ENCODE measurements at places on chromosomes 6 and 20.
A peak's percentile ranks its signal among the peaks of the same experiment; 100 is the strongest.

- no peak for DNase-seq
Observed at GRCh38 chr6:71349395-71349794, 60.8 kb downstream of the OGFRL1 start.

DNA sequence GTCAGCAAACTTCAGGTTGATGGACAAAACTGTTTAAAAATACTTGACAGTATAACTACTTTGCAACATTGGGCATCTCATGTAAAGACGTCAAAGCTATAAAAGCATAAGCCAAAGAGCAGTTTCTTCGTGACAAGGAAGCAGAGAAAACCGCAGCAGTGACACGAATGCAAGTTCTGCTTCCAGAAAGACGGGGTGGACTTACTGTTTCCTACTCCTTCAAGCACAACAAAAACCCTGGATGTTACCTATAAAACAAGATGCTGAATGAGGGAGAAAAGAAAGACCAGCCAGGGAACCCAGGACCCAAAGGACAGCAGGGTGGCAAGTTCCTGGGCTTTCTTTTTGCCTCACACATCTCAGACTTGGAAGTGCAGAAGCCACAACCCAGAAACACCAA is 98.0 kb downstream of the DLL1 start:
- no peak for DNase-seq

DNA sequence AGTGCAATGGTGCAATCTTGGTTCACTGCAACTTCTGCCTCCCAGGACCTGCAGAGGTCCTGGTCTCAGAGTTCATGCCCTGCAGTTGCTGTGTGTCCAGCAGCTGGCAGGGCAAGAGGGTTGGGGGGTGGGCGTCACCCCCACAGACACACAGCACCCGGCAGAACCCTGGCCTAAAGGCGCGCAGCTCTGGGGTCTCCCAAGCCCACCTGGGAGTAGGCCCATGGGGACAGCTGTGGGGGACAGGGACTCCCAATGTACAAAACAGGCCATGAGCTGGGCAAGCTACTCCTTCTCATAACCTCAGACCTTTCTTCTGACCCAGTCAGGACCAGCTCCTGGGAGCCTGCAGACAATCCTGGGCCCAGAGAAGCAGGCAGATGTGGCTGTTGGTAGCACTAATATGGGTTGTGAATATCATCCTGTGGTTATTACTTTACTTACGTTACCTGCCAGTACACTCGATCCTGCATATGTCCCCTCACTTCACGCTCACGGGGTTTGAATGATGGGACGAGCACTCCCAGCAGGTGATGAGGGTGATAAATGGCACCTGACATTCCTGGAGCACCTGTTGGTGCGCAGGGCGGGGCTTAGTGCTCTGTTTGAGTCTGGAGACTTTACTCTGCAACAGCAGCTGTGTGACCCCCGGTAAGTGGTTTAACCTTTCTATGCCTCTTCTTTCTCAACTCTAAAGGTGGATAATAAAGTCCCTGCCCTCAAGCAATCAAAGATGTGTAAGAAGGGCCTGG is 39.9 kb upstream of the SULF2 start:
- no peak for DNase-seq

DNA sequence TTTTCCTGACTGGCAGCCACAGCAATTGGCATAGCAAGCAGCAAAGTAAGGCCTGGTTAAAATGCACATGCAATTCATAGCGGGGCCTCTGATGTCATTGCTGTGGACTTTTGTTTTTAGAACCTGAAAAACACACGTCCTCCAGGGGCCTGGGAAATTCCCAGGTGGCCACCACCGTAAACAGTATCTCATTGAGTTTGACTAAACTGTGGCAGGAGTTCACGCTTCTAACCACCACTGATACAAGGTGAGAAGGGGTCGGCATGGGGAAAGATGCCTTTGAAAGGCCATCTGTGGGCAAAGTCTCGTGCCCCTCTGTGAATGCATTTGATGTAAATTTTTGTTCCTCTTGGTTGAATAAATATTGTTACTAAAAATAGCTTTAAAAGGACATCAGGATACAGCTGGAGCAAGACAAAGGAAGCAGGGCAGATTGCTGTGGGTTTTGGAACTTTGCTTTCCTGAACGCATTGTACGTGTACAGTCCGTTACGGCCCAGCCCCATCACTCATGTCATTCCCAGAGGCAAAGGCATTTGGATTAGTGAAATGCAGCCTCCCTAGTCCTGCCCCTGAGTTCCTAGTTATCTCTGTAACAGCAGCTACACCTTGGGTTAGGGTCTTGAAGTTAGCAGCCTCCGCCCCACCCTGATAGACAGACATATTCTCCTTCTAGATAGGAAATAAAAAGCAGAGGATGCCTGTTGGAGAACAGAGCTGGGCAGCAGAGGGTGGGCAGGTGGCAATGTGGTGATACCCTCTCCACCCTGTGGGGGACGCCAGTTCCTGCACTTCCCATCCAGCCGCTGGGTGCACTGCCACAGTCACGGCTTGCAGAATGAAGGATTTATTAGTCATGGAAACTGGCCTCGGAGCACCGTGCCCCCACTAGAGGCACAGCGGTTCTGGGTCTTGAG is 80.3 kb downstream of the ZDHHC14 start:
- DNase-seq: no peak

DNA sequence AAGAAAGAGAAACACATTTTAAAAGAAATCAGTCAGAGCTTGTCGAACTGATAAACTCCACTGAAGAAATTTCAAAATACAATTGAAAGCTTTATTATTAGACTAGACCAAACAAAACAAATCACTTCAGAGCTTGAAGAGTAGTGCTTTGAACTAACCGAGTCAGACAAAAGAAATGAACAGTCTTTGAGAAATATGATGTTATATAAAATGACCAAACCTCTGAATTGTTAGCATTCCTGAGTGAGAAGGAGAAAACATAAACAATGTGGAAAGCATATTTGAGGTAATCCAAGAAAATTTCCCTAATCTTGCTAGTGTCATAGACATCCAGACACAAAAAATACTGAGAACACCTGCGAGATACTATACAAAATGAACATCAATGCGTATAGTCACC is 13.2 kb upstream of the CST4 start:
- DNase-seq: no peak

- no peak for DNase-seq
Observed at GRCh38 chr20:1215386-1216170, 10.3 kb upstream of the RAD21L1 start.

DNA sequence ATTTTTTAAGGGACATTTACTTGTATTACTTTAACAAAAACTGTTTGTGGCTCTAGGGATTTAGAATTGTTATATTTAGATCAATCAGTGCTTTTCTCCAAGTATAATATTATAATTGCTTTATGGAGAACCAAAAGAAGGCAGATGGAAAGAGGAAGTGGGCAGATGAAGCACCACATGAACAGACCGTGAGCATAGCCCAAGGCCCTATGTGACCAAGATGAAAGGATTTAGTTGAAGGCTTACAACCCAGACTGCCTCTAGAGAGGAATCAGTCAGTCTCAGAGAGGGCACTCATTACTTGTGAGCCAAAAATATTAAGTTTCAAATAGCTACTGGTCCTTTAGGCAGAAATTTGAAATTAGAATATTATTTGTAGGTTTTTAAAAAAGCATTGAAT is 102.3 kb upstream of the IMPG1 start:
- no peak for DNase-seq

DNA sequence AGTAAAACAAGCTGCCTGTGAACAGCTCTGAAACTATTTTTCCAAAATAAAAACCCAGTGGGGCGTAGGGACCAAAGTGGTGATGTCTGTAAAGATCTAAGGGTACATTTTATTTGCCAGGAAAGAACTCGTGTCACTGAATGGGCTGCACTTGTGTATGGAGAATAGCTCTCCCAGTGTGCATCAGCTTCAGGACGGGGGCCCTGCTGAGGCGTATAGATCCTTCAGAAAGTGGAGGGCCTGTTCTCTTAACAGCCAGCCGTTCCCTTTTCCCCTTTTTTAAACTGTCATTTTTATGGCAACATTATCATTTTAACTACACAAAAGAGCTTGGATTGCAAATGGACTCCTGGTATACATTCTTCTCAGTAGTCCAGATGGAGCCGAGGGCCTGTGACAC is 137.3 kb downstream of the TMEM242 start:
- no peak for DNase-seq

GRCh38 chr6:125030969-125031368 is 68.7 kb downstream of the RNF217 start:
- no peak for DNase-seq

DNA sequence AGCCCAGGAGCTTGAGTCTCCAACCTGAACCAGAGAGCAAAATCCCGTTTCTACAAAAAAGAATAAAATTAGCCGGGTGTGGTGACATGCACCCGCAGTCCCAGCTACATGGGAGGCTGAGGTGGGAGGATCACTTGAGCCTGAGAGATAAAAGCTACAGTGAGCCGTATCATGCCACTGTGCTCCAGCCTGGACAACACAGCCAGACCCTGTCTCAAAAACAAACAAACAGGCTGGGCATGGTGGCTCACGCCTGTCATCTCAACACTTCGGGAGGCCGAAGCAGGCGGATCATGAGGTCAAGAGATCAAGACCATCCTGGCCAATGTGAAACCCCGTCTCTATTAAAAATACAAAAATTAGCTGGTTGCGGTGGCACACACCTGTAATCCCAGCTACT is 11.4 kb upstream of the PTCRA start:
- no peak for DNase-seq

- DNase-seq: no peak
Observed at GRCh38 chr6:169370054-169370453, 116.4 kb upstream of the THBS2 start.

- DNase-seq: no peak
Observed at GRCh38 chr20:54512694-54513093, 37.3 kb downstream of the DOK5 start.

- no peak for DNase-seq
Observed at GRCh38 chr6:149081281-149081680, 236.2 kb upstream of the TAB2 start.

DNA sequence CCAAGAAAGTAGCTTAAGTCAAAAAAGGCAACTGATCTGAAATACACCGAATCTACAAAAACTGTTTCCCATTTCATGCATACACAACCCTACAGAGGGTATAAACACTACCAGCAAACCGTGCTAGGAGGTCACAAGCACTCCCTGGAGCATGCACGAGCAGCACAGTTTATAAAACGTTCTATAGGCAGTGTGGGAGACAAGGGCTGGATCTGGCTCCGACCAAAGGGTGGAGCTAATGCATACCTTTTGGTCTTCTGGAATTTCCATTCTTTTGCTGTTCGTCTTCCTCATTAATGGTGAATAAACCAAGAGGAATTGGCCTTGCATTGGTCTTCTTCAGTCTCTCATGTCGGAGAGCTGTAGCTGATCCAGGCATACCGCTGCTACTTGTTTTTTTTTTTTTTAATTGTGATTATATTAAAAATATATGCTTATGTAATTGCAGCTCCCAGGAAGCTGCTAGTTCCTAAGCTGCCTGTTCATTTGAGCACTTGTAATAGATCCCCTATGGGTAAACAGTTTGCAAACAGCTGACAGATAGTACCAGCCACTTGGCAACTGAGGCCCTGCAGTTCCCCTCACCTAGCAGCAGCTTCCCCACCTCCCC is 24.5 kb downstream of the MAP7 start:
- DNase-seq: peak; percentile 53

GRCh38 chr20:39109933-39110818 is 148.0 kb downstream of the DHX35 start:
- peak; percentile 46 for DNase-seq

DNA sequence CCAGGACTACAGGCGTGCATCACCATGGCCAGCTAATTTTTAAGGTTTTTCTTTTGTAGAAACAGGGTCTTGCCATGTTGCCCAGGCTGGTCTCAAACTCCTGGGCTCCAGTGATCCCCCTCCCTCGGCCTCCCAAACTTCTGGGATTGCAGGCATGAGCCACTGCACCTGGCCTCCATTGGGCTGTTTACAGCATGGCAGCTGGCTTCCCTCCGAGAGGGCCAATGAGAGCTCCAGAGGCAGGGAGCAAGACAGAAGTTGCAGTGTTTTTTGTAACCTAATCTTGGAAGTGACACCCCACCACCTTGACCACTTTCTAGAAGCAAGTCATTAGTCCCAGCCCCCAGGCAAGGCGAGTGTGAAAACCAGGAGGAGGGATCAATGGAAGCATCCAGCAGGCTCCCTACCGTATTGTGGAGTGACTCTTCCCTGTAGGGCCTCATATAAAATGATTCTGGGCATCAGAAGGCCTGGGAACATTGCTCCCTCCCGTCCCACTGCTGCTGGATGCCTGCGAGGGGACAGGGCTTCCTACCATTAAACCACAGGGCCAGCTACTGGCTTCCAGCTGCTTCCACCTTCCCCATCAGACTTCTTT is 144.4 kb downstream of the ZDHHC14 start:
- no peak for DNase-seq

DNA sequence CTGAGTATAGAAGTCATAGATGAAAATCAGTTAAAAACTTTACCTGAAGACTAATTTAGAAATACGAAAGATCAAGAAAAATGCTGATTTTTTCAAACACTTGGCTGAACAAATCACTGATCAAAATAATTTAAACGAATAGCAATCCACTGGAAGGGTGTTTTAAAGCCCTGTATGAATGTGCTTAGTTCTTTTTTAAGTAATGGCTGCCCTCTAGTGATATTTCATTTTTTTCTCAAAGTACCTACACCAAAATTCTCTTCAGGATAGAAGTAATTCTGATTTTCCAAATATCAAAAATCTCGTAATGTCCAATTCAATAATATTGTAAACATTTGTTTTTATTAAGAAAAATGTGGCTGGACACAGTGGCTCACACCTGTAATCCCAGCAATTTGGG is 32.5 kb downstream of the AKAP7 start:
- no peak for DNase-seq

DNA sequence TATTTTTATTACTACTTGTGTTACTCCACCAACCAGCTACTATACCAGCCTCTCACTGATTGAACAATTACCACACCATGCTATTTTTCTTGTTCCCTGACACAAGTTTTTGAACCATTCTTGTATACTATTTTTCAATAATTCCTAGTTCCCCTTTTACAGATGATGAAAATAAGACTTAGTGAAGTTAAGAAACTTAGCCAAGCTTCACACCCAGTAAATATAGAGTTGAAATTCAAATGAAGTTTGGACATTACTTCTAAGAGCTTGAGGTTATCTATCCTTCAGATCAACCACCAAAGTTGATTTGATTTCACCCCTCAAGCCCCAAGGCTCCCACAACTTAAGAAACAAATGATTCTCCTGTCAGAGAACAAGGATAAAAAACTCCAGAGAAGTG is 13.1 kb upstream of the BCAS1 start:
- no peak for DNase-seq

DNA sequence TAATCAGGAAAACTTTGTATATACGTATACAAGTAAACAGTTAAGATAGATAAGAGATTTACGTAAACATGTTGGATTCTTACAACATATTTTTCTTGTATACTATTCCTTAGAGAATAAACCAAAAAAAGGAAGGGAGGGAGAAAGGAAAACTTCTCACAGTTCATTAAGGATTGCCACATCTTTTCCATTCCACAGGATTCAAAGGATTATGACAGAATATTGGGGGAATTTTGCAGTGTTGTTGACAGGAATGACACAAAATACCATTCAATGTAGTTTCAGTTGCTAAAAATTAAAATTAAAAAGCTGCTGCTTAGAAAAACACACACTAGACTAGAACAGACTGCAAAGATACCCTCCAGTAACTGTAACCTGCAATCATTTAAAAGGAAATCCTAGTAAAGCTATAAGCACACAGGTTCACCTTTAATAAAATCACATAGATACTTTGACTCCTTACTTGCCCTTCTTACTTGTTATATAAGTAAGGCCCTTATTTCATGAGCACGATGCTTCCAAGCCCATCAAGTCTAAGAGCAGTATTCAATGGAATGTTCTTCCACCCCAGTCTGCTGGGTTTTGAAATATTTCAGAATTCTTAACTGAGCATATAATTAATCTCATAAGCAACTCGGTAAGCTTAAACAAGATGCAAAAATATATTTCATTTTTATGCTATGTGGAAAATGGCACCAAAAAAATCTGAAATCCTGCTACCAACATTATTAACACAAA is 107.8 kb downstream of the SMLR1 start:
- no peak for DNase-seq
